Choroid plexus epithelial cell (primary cell): ENCODE measurements at places on chromosomes 5 and 9.
A peak's percentile ranks its signal among the peaks of the same experiment; 100 is the strongest.

DNA sequence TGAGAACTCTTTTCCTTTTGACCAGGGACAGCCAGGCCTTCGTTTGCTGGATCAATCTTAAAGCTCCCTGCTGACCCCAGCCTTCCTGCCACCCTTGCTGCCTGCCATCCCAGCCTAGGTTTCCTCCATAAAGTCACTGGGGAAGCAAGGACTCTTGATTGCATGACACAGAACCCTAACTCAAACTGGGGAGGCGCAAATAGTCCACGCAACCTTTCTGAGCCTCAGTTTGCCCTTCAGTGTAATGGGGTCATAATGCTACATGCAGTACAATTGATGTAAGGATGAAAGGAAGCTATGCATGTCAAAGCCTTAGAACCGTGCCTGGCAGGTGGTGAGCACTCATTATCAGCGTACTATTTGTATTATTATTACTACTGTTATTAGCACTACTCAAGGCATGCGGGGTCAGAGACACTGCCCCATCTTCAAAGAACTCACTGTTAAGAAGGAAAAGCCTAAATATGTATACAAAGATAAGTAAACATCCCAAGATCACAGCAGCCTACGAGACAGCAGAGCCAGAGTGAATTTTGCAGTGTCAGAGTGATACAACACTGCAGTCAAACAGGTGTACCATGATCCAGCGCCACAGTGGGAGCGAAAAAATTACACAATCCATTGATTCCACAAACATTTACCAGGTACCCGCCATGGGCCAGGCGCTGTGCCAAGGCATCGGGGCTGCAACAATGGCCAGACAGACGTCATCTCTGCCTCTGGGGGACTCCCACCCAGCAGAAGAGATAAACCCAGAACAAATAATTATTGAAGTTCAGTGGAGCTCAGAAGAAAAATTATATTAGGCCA lies 16.9 kb upstream of the CPLX2 start:
- no peak for DNase-seq

DNA sequence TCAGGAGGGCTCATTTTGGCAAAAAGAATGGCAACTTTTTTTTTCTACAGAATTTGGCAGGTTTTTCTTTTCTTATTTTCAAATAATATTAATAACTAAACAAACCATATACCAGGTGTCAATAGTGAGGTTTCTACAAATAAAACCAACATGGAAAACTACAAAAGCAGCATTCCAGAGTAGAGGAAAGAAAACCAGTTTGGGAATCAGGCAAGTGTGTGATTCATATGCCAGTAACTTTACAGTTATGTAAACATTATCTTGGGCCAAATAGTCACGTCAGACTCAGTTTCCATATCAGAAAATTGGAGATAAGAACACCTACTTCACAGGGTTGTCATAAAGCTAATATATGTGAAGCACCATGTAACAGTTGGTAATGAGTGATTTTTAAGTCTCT lies 51.7 kb downstream of the FBXW11 start:
- no peak for DNase-seq

GRCh38 chr5:72392326-72392733 lies 72.2 kb downstream of the PTCD2 start:
- DNase-seq, result peak; percentile 67

GRCh38 chr5:63456279-63456678 lies 506.0 kb downstream of the HTR1A start:
- peak; percentile 27 for DNase-seq

- peak; percentile 33 for DNase-seq
These were observed 20.8 kb downstream of the SV2C start for GRCh38 chr5:76104027-76104426.

GRCh38 chr5:170641589-170642031 lies 137.8 kb downstream of the KCNIP1 start:
- no peak for DNase-seq

DNA sequence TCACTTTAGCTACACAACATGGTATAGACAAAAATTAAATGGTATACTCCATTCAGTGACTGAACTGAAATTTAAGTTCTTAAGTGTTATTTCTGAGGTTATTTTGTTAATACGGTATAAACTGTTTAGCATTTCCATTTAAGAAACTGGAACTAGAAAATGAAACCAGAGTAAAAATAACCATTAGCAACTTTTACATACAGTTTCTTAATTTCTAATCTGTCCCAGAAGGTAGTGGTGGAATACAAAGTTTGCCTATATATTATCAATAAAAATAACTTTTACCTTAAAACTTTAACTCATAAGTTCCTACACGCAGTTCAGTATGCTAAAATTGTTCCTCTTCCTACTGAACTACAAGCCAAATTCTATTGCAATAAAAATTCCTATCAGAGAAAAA lies 10.3 kb downstream of the GOLPH3 start:
- DNase-seq, result no peak

GRCh38 chr5:138663561-138663960 lies 88.4 kb upstream of the HSPA9 start:
- no peak for DNase-seq

GRCh38 chr9:71812385-71812784 lies 44.1 kb upstream of the CEMIP2 start:
- DNase-seq, result peak; percentile 33

DNA sequence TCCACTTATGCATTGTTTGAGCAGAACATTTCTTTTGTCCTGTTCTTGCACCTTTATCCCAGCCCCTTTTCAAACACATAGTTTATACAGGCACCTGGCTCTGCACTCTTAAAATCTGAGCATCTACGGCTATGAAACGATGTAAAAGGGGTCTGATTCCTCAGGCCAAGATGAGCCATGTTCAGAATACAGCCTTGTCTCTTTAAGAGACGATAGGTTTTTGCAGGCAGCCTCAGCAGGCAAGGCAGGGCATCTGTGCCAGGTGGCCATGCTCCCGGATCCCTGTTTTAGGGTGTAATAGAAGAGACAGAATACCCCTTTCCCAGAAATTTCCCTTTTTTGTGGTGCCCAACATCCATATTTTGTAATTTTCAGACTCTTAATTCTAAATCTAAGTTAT lies 89.1 kb upstream of the NFIB start:
- no peak for DNase-seq

GRCh38 chr5:153490118-153491037 lies at the start of gene GRIA1:
GRIA1 (plus strand) TSS chr5:153490670.
- peak; percentile 17 for DNase-seq

DNA sequence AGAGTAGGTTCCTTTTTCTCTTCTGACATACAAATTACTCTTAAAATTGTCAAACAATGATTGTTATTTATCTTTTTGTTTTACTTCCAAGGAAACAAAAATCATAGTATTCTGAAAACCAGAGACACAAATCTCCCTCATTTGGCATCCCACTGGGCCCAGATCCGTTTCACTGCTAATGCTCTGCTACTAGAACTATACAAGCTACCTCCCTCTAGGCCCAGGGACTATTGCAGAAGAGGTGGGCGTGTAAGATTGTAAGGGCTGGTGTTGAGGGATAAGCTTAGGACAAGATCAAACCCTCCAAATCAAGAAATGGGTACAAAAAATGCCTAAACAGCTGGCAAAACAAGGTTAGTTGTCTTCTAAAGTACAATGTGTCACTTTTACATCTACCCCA lies 928.9 kb upstream of the CDH10 start:
- no peak for DNase-seq

DNA sequence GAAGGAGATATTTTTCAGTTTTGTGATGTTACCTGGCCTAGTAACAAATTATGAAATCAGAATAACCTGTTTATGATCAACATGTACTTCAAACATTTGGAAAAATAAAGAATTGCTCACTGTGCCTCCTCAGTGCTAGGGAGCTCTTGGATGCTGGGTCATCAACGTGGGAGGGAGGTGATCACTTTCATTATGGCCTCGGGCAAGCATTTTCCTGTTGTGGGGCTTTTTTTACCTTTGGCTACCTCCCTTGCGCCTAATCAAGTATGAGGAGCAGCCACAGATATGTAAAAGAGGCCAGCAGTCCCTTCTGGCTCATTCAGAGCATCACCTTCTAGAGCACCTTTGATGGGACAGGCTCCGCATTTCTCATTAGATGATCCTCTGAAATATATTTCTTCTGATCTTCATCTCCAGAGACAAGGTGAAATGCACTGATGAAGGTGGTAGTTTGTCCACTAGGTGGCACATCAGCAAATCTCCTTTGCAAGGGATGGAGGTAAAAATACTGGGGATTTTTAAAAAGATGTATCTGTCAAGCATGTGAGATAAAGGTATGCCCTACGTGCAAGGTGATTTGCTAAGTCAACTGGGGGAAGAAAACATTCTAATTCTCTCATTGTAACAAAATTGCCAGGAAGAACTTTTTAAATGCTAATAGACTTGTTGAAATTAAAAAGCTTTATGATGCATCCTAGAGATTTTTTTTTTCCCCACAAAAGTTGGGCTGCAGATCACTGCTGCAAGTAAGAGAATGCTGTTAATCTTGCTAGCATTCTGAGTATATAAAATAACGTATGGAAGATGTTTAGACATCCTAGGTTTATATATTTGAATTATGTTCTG lies 218.2 kb downstream of the MAST4 start:
- peak; percentile 82 for DNase-seq

DNA sequence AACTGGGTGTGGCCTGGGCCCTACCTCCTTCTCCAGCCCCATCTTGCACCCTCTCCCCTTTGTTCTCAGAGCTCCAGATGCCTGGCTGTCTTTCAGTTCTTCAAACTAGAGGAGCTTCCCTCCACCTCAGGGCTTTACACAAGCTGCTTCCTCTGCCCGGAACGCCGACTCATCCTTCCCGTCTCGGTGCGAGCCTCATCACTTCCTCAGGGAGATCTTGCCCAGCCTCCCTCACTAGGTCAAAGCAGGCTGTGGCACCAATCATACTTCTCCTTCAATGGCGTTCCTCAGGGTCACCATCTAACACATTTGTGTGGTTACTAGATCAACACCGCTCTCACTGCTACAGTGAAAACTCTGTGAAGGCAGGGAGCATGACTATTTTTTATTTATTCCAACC lies 56.2 kb upstream of the ZSWIM6 start:
- peak; percentile 72 for DNase-seq

DNA sequence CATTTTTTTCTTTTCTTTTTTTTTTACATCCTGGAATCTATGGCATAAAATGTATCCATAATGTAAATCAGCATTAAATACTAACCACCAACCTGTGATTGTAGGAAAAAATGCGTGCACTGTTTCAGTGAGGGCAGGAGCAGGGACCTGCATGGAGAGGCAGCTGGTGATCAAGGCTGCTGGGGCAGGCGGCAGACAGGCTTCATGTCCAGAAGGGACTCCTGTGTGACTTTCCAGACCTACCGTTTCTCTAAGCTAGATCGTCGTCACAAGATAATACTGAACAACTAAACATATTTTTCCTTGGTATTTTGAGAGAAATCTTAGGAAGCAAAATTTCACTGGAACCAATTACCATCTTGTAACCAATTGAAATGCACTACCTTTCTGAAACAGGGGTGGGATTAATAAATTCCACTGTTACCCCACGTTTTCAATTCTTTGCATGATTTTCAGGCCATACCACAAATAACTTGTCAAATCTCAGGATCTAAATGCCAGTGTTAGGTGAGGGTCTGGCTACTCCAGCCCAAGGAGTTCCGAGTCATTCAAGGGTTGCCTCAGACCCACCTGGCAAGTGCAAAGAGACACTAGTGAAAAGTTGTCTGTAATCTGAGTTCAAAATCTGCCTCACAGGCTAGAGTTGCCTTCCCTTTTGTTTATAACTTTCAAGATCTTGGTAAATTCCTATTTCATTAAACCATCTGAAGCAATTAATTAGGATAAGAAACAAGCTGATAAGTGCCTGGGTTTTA lies 198.2 kb downstream of the SEMA5A start:
- DNase-seq, result no peak
